GM23248 (cell line): ENCODE measurements at places on chromosomes 1 and 21. TPM values are rescaled to one million over a fixed set of nuclear protein-coding genes. Genes with fewer than 3 reads are reported as not detected.

The FBLIM1 gene
- 59.6 and 69.9 TPM in 2 replicates for total RNA-seq

The C1QA gene
- not detected in 2 replicates for total RNA-seq

The C8B gene
- total RNA-seq = not detected in 2 replicates

- no peaks in the 10 kb centered on the region for H3K36me3 ChIP-seq
- DNase-seq = no peak
- H3K4me3 ChIP-seq = no peak overlapping the region
- H3K4me1 ChIP-seq = no peaks in the 10 kb centered on the region
- peaks cover 7% of the 10 kb centered on the region for H3K27me3 ChIP-seq
Measured at GRCh38 chr1:158972841-158973240, 36.9 kb upstream of the IFI16 start.

- H3K4me1 ChIP-seq = no peaks in the 10 kb centered on the region
- H3K4me3 ChIP-seq = no peak overlapping the region
- no peak for DNase-seq
Measured at GRCh38 chr1:203081465-203082230, 4.2 kb downstream of the MYOG start.

DNA sequence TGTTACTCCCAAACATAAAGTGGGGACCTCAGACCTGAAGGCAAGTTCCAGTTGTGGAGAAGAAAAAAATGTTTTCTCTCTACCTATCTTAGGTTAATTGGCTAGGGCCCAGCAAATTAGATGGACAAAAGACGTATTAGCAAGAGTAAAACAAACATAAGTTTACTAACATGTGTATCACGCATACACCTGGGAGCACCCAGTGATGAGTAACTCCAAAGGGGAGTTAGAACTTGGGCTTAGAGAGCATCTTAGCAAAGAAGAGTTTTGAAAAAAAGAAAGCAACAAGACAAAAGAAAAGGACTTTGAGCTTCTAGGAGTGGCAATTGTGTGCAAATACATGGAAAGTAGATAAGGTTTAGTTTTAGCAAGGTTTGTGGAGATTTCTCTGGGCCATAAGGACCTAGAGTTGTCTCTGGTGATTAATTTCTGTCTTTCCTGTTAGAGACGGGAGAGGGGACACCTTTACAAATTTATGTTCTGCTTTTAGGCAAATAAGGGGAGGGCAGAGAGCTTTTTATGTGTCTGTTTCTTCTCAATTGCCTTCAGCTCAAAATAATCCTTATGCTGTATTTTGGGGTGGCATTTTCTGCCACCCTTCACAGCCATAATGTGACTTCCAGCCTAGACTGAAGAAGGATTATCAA lies 76.7 kb upstream of the PTGFRN start:
- no peaks in the 10 kb centered on the region for H3K4me1 ChIP-seq
- H3K36me3 ChIP-seq = no peaks in the 10 kb centered on the region
- H3K27me3 ChIP-seq = peaks cover 31% of the 10 kb centered on the region

DNA sequence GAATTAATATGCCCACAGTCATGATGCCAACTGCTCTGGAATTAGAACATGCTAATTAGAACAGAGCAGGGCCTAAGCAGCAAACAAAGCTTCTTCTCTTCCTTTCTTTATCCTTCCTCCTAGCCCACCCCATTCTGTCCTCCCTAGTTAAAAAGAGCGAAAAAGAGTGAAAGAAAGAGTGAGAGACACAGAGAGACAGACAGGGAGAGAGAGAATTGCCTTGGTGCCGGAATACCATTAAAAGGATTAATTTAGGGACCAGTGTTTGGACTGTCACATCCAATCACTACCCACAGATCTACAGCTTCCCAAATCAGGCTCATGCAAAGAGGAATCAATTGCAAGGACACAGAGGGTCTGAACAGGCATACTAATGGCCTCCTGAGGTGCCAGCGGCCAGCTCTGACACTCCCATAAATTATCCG lies 7.0 kb downstream of the ERI3 start:
- peak overlapping the region; percentile 65 for H3K27ac ChIP-seq
- H3K36me3 ChIP-seq = no peaks in the 10 kb centered on the region
- H3K4me1 ChIP-seq = peaks cover 17% of the 10 kb centered on the region
- no peak for DNase-seq
- H3K27me3 ChIP-seq = no peaks in the 10 kb centered on the region

DNA sequence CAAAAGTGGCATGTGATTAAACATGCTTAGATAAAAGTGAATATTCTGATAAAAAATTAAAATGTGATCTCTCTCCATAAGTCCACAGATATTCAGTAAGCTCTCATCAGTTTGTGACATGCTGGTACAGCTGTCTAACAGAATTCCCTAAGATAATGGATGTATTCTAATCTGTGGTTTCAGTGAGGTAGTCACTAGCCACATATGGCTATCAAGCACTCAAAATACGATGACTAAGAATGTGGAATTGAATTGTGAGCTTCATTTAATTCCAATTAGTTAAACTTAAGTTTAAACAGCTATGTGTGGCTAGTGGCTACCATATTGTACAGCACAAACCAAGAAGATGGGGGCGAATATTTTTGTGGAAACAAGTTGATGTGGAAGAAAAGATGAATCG lies 4.1 kb upstream of the REG4 start:
- no peak overlapping the region for H3K4me3 ChIP-seq
- H3K36me3 ChIP-seq = no peaks in the 10 kb centered on the region
- peak; percentile 23 for DNase-seq
- H3K4me1 ChIP-seq = peaks cover 5% of the 10 kb centered on the region; the same call in 1 of the 2 replicates
- H3K27me3 ChIP-seq = no peaks in the 10 kb centered on the region

- peaks cover 38% of the 10 kb centered on the region for H3K4me1 ChIP-seq
- DNase-seq = no peak
- no peaks in the 10 kb centered on the region for H3K27me3 ChIP-seq
- no peak overlapping the region for H3K4me3 ChIP-seq
- H3K36me3 ChIP-seq = no peaks in the 10 kb centered on the region
Measured at GRCh38 chr1:115458426-115459114, 120.5 kb upstream of the NGF start.
